ENCODE measurements at places on chromosomes 16 and 17.

DNA sequence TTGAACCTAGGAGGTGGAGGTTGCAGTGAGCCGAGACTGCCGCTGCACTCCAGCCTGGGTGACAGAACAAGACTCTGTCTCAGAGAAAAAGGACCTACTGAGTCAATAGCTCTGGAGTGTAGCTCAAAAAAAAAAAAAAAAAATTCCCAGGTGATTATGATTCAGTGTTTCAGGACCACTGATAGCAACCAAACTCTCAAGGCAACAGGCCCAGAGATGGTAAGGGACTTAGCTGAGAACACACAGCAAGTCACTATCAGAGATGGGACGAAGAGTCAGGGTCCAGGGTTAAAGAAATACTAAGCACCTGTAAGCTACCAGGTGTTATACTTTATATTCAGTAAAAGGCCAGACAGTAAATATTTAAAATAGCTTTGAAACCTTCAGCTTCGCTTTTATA, 335.3 kb downstream of the XYLT1 start:
- DNase-seq = no peak

- peak; percentile 45 for DNase-seq
Observed at GRCh38 chr16:74623214-74623838, 16.4 kb upstream of the GLG1 start.

- DNase-seq = no peak
Observed at GRCh38 chr17:44379887-44380286, 9.6 kb downstream of the ITGA2B start.

GRCh38 chr16:59274141-59274540, 540.0 kb upstream of the GOT2 start:
- DNase-seq = no peak

- DNase-seq = no peak
Observed at GRCh38 chr17:37726891-37727675, 17.8 kb downstream of the HNF1B start.

- DNase-seq = peak; percentile 43
Observed at GRCh38 chr17:80619535-80620235, 75.0 kb downstream of the RPTOR start.

GRCh38 chr16:11257131-11257938, 1.3 kb upstream of the SOCS1 start:
- peak; percentile 86 for DNase-seq

- no peak for DNase-seq
Observed at GRCh38 chr16:86593913-86594620, 15.7 kb downstream of the FOXL1 start.

GRCh38 chr16:22890976-22891375, 77.0 kb downstream of the HS3ST2 start:
- no peak for DNase-seq

- no peak for DNase-seq
Observed at GRCh38 chr17:35028531-35029262, 34.8 kb downstream of the RFFL start.

DNA sequence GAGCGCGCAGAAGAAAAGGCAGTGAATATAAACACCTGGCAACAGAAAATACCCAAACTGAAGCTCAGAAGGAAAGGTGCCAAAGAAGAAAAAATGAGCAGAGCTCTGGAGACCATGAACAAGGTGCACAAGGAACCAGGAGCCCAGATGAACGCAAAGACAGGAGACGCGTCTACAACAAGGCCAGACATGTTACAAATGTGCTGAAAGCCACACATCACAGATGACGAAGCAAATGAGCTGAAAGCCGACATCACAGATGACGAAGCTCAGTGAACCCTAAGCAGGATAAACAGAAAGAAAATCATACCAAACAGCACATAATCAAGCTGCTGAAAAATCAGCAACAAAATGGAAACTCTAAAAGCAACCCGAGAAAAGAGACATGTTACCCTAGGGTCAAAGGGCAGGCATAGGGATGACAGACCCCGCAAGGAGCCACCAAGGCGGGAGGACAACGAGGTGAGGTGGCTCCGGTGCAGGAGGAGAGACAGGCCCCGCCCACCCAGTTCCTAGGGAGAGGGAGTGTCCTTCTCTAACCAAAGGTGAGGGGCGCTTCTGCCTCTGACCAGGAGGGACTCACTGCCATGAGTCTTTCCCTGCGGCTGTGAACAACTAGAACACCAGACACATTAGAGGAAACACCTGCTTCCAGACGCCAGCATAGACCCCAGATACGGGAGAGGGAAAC, 39.1 kb downstream of the CCDC57 start:
- DNase-seq = no peak

DNA sequence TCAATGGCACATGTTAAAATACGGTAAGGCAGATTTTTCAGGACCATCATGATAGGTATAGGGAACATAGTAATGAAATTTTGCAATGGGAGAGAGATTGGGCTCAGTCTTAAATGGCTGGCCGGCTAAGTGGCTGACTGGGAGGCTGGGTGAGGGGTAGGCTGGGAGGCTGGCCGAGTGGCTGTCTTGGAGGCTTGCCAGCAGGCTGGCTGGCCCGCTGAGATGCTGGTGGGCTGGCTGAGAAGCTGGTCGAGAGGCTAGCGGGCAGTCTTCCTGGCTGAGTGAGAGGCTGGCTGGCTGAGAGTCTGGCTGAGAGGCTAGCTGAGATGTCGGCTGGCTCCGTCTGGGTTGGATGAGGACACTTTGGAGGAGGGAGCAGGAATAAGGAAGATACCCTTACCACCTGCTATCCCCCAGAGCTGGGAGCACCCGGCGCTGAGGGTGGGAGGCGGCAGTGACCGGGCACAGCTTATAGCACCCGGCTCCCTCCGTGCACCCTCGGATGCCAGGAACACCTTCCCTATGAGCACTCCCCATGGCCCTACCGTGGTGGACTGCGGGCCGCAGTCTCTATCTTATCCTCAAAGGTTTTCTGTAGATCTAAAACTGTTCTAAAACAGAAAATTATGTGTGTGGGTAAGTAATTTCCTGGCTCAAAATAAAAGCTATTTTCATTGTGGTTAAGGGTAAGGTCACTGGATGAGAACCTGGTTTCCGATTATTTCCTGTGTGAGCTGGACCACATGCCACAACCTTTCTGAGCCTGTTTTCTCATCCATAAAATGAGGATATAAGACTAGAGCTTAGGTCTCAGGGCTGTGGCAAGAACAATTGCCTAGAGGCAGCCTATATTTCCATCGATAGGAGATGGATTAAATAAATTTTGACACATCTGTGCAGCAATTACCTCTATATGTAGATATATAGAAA, 34.5 kb upstream of the TMC5 start:
- no peak for DNase-seq

GRCh38 chr17:20284570-20285295, 182.6 kb downstream of the LGALS9B start:
- no peak for DNase-seq

- DNase-seq = no peak
Observed at GRCh38 chr17:82943339-82943738, 103.5 kb upstream of the ZNF750 start.

GRCh38 chr16:73546341-73546845, 498.5 kb upstream of the ZFHX3 start:
- no peak for DNase-seq

DNA sequence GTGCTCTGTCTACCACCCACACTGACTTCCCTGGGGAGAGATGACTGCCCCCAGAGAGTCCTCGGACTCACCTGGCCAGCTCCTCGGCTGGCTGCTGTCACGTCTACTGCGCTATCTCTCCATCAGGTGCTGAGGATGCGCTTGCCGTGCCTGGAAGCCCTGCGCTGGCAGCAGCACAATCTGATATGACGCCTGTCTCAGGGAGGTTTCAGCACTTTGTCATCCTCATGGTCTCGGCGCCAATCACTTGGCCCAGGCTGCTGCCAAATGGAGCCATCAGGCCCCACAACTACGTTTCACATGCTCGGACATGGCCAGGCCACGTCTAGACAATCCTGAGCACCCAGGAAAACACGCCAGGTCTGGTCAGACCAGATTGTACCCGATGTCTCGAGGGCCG, 46.7 kb downstream of the FOXL1 start:
- no peak for DNase-seq

- no peak for DNase-seq
Observed at GRCh38 chr16:54027558-54027957, 259.0 kb downstream of the IRX3 start.

- peak; percentile 69 for DNase-seq
Observed at GRCh38 chr17:5587438-5588032, 3.2 kb upstream of the NLRP1 start.

- DNase-seq = peak; percentile 75
Observed at GRCh38 chr17:17890773-17891759, 54.3 kb upstream of the SREBF1 start.

GRCh38 chr17:77634710-77635109, 323.8 kb upstream of the TNRC6C start:
- DNase-seq = no peak

DNA sequence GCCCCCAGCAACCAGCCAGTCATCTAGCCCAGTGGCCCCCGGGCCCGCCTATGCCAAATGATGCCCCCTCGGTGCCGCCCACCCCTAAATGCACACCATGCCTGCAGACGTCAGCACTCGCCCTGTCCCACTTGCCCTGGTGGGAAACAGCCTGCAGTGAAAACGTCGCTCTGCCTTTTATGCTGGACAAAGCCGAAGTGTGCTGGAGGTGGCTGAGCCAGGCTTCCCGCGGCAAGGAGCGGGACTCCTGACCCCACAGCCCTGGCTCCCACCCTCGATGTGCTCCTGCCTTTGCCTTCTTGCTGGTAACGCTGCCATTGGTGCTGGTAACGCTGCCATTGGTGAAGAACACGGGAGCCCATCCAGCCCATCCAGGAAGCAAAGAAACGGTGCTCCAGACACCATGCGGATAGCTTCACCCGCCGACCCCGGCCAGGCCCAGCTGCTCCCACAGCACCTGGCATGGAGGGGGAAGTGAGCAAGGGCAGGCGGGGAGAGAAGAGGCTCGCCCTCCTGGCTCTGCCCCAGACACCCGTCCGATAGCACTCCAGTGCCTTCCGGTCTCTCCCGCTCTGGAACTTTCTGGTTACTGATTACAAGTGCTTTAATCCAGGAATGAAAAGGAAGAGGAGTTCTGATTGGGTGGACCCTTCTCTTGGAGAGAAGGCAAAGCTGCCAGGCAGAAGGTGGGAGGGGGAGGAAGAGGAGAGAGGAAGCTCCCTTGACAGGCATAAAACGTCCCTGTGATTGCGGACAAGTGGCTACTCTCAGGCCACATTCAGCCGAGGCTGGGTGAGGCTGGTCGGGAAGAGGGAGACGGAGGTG, 4.0 kb upstream of the BAIAP2 start:
- no peak for DNase-seq

DNA sequence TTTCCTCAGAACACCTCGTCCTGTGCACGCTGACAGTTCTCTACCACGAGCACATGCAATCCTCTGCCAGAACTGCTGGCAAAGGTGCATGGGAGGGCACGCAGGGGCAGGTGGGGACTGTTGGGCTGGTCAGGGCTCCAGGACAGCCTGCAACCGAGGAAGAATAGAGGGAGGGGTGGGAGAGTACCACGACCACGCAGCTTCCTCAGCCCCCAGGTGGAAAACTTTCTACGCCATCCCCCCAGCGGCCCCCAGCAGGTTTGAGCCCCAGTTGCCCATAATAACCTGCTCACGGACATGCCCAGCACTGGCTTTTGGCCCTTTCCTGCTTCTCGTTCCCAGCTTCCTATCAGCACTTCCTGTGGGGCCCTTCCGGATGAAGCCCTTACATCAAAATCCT, 199.3 kb downstream of the C16orf95 start:
- no peak for DNase-seq

GRCh38 chr17:78535273-78536197, 41.7 kb downstream of the DNAH17 start:
- DNase-seq = no peak

DNA sequence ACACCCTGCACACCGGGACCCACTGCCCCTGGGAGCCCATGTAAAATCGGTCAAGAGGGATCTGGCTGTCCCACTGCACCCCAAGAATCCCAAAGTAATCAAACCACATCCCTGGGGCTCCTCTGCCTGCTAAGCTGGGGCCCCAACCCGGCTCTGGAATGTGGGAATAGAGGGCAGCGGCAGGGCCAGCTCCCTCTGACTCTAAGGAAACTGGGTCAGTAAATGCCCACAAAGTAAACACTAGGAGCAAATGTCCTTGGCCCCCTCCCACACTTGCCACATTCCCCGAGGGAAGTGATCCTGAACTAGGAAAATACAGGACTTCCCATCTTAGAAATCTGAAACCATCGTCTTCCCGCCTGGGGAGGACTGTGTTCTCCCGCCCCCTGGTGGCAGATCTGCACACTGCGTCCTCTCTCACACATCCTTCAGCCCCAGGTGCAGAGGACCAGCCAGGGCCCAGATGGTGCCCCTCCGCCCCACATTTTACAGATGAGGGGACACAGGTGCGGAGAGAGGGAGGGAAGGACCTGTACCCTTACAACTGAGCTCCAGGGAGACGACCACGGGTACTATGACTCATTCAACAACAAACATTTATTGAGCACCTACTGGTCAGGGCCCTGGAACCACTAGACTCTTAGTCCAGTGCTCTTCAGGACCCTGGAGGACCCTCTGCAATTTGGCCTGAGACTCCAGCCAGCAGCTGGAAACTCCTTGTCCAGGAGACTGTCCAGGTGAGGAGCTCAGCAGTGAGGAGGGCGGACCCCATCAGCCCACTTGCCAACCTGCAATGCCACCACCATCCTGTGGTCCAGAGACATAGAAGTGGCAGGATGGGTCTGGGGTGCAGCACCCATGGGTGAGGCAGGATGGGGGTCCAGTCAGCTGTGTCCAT, 10.1 kb downstream of the P3H4 start:
- DNase-seq = peak; percentile 82

DNA sequence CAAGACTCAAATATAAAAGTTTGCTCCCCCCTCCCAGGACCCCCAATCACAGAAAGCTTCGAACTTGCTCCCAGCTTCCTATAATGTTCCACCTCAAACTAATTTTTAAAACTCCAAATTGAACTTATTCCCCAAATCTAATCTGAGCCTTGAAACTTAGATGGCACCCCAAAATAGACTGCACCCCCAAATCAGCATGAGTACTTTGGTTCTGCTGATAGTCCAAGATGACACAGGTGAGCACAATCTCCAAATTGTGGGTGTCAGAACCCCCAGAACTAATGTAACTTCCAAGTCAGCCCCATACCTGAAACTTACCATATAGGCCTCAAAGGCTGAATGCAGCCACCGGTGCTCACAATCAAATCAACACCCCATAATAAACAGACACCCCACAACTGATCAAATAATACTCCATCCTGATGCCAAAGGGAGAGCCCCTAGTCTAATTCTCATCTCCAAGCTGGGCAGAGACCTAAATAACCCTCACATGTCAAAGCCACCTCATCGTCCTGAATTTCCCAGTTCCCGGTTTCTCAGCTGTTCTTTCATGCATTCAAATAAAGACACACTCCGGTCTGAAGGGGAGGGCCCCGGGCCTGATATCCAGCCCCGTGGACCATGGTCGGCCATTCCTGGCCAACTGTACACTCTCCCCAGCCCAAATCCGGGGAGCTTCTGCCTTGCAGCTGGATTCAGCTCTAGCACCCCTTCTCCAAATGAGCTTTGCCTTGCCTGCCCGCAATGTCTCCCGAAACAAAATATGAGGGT, 1.8 kb upstream of the BCL6B start:
- no peak for DNase-seq

All from AG08396 (cell line).